ENCODE measurements at places on chromosomes 7 and 10.

- DNase-seq = no peak
These were observed 562.9 kb upstream of the POT1 start for GRCh38 chr7:125492521-125492920.

- no peak for DNase-seq
These were observed 19.0 kb downstream of the STEAP1 start for GRCh38 chr7:90173127-90173844.

DNA sequence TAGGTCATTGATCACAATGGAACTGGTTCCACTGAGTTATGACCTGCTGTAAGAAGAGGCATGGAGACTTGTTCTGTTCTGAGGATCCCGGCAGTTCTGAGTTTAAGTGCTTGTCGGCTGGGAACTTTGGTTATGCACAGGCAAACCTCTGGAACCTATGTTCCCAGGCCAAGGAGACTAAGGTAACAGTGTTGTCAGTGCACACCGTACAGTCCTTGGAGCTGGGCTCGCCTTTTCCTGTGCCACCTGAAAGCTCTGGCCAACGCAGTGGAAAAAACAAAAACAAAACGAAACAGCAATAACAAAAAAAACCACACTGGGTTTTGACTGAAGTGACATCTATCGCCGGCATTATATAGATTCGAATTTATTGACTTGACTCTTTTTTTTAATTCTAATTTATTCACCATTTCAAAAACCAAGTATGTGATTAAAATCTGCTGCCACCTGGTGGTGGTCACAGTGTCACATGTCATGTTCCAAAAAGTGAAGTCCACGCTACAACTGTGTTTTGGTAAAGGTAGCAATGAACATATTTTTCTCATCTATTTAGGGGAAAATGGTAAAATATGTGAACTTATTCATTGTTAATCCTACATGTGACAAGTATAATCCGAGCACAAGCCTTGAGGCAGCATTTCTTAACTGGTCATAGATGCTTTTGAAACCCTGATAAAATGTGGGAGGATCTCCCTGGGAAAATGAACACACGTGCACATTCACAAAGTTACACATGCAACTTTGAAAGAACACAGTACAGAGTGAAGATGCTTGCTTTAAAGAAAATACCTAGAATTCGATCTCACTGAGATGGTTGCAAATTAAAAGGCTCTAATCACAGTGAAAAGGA lies 113.8 kb upstream of the PPP2R2D start:
- no peak for DNase-seq

- no peak for DNase-seq
These were observed 184.3 kb upstream of the CTBP2 start for GRCh38 chr10:125344573-125345171.

- no peak for DNase-seq
These were observed 715.3 kb downstream of the CNTNAP2 start for GRCh38 chr7:146831875-146832274.

DNA sequence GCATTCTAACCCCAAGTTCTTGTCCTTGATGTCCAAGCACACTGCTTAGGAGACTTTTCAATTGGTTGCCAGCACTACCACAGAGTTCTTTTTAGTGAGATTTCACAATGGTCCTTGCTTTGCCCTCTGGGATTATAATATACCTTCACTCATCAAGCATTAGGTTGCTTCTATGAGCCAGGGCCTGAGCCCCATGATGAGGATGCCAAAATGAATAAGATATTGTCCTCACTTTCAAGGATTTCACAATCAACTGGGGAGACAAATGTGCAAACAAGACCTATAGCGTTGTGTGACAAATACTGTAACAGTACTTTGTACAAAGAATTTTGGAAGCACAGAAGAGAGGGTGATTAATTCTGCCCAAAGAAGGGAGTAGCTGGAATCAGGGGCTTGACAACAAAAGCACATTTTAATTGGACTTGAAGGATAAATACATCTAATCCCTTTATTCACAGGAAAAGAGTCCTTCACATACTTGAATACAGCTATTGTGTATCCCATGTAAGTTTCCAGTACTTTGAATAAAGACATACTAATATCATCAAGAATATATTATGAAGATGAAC lies 263.6 kb upstream of the LRRN3 start:
- no peak for DNase-seq

DNA sequence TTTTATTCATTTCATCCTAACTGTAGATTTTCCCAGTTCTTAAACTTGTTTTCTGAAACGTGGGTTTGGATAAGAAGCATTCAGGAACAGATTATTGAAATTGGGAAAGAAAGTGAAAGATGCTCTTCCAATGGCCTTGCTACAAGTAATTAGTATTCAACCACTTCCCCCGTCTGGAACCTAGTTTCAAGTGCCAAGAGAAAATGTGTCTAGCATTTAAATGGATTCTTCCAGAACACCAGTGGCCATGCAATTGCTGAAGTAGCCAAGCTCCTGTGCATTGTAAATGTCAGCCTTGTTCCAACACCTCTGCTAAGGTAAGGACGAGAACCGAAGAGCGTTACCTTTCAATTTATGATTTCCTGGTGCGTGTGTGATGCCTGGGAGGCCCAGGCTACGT lies 68.2 kb downstream of the PFKFB3 start:
- no peak for DNase-seq

- DNase-seq = no peak
These were observed 900.3 kb upstream of the SORCS1 start for GRCh38 chr10:108064746-108065260.

DNA sequence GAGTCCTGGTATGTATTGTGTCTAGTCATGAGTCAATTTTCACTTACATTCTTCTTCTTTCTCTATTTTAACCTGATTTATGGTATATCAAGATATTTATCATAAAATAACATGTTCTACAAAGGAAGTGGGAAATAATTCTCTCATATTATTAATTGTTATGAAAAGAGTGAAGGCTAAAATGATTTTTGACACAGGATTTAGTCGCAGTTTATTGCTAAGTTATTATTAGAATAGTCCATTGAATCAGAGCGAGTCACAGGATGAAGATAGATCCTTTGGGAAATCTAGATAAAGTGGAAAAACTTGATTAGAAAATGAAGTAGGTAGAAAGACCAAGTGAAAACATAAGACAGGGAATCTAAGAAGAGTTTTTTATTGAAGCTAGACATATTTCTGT lies 184.3 kb upstream of the DGKB start:
- no peak for DNase-seq

- DNase-seq = no peak
These were observed 25.6 kb downstream of the COL1A2 start for GRCh38 chr7:94420328-94420727.

DNA sequence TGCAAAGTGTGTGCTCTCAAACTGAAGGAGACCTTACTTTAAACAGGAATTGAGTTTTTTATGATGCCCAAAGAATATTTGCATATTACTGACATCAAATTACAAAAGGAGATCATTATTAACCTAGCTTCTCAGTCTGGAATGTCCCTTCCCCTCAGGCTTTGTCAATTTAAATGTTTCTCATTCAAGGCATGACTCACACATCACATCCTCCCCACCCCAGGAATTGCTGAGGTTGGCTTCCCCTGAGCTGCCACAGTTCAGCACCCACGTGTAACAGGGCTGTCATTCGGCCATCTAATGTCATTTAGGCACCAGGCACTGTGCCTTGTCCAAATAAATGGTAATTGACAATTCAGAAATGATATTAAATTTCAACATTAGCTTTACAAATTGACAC lies 305.9 kb upstream of the MGMT start:
- no peak for DNase-seq

DNA sequence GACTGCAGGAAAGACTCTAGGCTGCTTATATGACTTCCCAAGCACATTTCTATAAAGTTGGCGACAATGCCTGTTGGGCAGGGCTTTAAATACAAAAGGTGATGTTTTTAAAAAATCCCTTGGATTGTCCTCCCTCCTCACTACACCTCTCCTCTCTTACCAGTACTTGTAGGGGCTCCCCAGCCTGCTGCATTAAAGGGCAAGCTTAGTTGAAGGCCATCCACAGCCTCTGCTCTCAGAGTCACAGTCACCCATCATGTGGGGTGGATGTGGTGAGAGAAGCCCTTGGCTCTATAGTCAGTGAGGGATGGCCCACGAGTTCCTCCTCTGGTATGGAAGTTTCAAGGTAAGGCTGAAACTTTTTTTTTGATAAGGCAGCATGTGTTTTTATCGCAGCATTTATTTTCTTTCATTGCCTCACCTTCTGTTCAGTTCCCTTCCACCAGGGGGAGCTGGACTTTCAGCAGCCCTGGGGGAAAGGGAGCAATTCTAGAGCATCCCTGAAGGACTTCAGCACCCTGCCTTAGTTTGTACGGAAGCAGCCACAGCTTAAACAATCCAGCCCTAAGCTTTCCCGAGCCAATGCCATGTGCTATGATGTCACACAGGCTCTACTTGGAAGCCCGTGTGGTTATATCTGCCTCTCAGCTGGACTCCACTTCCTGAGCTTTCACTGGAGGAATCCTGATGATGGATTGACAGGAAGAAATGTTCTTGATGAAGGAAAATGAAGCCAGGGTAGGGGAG lies 131.9 kb downstream of the CALCR start:
- DNase-seq = no peak

- DNase-seq = no peak
These were observed 643.5 kb upstream of the DPP6 start for GRCh38 chr7:153408360-153409335.

GRCh38 chr10:124693801-124694416 lies 50.3 kb downstream of the FAM53B start:
- DNase-seq = no peak

- no peak for DNase-seq
These were observed 529.5 kb upstream of the PCDH15 start for GRCh38 chr10:55330486-55330885.

DNA sequence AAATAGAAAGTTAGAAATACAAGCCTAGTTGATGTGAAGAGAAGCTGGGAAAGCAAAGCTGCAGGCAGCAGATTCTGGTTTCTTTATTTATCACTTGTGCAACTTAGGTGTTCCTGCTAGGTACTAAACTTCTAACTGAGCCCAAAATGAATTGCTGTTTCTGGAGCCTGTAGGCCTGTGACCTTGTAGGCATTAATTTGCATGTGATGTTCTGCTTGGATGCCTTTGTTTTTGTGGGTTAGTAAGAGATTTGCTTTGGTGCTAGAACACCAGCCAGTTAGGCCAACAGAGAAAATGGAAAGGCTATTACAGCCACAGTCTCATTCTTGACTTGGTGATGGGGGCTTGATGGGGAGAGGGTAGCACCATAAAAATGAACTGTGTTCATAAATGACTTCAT lies 370.7 kb downstream of the PPP1R3A start:
- DNase-seq = no peak

- DNase-seq = no peak
These were observed 56.0 kb downstream of the CSGALNACT2 start for GRCh38 chr10:43194266-43194665.

- no peak for DNase-seq
These were observed 80.7 kb downstream of the SLC37A3 start for GRCh38 chr7:140317597-140317996.

- DNase-seq = no peak
These were observed 36.9 kb upstream of the SH2D4B start for GRCh38 chr10:80500572-80501380.

DNA sequence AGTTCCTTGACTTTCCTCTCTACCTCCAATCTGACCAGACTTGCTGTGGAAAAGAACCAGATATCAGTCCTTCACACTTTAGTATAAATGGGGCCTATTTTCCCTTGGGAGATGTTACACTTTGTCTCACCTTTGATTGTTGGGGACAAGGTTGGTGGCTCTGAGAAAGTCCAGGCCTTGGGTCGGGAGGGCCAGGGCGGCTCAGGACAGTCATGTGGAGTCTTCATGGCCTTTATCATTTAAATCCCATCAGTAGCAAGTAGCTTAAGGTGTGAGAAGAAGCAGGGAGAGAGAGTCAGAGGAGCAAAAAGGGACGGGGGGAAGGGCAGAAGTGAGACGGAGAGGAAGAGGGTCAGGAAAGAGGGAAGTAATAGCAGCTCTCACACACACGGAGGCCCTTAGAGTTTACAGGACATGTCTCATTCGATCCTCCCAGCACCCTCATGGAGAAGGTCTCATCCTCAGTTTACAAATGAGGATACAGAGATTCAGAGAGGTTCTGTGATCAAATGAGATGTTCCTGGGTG lies 40.5 kb downstream of the TBATA start:
- no peak for DNase-seq

- DNase-seq = no peak
These were observed 1.3 kb upstream of the HMX3 start for GRCh38 chr10:123134343-123134914.

GRCh38 chr7:1046722-1047679 lies 2.7 kb downstream of the GPR146 start:
- no peak for DNase-seq

DNA sequence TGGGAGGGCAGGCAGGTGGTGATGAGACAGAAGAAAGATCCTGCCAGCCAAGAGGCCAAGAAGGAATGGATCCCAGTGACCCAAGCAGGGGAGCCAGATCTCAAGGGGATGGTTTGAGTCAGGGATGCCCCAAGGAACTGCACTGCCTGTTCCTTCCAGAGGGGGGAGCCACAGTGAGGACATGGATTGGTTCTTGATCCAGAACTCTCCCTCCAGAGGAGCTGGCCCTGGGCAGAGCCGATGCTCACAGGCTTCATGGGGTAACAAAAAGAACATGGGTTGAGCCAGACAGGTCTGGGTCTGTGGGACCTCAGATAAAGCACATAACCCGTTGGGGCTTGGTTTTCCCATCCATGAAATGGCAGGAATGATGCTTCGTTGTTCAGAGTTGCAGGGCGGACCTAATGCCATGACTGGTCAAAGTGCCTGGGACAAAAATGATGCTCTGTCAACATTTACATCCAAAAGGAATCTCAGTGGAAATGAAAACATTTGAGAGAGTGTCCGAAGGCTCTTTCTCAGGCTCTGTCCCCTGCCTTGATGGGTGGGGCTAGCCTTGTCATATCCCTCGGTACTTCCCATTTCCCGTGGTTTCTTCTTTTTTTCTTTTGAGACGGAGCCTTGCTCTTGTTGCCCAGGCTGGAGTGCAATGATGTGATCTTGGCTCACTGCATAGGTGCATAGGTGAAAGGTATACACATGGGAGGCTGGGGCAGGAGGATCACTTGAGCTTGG lies 4.7 kb upstream of the DENND2A start:
- DNase-seq = no peak

GRCh38 chr10:44982496-44982895 lies 3.9 kb upstream of the DEPP1 start:
- DNase-seq = no peak

DNA sequence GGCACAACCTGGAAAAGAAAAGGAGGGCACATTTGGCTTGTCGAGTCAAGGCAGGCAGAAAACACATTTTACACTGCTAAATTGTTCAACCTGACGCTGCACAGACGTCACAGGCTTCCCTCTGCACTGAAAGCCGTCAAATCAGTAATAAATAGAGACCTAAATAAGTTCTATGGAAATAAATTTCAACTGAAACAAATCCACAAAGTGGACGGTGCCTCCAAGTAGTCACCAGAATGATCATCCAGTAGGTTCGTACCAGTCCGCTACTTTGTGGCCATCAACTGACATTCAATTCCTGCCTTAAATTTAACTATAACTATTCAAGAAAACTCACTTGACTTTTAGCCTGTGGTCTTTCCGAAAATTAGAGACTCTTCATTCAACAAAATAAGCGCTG lies 49.0 kb downstream of the NPVF start:
- DNase-seq = no peak

GRCh38 chr7:90251304-90251635 lies 6.3 kb downstream of the CFAP69 start:
- no peak for DNase-seq
